Gastroesophageal sphincter (tissue), 4 donors: ENCODE measurements at places on chromosomes 16 and 17. TPM values are rescaled to one million over a fixed set of nuclear protein-coding genes. Genes with fewer than 3 reads are reported as not detected.

TBC1D3L gene
- total RNA-seq, result 15.3 TPM

CFAP97D1 gene
- not detected for total RNA-seq

ADAMTS18 gene
- 0.15 TPM for total RNA-seq

SERPINF2 gene
- total RNA-seq, result 4.4 TPM

SSTR5 gene
- not detected for total RNA-seq

CRYM gene
- not detected for total RNA-seq

VASN gene
- total RNA-seq, result 18.6 TPM

KRTAP4-6 gene
- not detected for total RNA-seq
